ENCODE measurements at places on chromosomes 6 and 20.

DNA sequence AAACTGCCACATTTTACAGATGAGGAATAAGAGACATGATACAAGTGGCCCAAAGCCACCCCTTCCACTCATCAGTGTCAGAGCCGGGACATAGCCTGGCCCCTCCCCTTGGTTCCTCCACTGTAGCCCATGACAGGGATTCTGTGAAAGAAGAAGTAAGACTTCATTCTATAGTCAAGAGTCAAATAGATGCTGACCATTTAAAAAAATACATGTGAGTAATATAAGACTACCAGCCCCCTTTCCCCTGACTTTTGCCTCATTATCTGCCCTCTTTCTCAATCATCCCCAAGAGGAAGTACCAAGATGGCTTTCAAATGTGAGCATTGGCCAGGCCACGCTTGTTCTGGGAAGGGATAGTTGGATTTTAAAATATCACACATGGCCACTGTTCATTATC lies 57.8 kb upstream of the TAB2 start:
- DNase-seq: no peak

- DNase-seq: no peak
Observed at GRCh38 chr6:122285292-122285913, 114.0 kb upstream of the HSF2 start.

- no peak for DNase-seq
Observed at GRCh38 chr20:40960101-40960500, 68.5 kb upstream of the TOP1 start.

GRCh38 chr6:33197431-33198048 lies 2.9 kb downstream of the RXRB start:
- peak; percentile 73 for DNase-seq

DNA sequence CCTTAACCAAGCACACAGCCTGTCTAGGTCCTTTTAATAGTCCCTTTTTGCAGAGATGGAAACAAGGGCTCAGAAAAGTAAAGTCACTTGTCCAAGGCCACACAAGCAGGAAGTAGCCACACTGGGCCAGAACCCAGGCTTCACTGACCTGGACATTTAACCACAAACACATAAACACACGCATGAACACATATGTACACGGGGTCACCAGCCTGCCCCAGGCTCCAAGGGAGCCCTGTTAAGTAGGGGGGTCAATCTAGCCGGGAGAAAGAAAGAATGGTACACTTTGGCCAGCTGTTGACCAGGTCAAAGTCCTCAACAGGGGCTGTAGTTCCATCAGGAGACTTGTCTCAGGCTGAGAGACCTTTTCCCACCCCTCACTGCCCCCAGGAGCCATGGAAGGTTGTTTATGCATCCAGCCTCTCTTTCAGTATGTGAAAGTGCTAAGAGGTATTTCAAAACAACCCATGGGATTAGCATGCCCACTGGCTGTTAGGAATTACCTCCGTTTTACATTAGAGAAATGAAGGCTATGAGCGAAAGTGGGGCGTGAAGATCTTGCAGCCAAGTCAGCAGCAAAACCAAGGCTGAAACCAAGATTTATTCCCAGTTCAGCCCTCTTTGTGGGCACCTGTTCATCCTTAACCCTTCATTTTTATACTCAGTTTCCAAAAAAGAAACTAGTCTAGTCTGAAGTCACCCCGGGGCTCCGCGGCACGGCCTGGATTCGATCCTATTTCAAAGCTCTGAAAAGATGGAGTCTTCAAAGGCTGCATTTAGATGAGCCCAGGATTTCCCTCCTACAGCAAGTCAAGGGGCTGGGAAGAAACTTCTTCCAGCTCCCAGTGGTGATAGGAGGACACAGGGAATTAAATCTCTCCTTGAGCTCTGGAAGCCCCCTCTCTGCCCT lies 9.8 kb downstream of the SDC4 start:
- no peak for DNase-seq

GRCh38 chr6:49325891-49326290 lies 137.2 kb downstream of the MMUT start:
- DNase-seq: no peak

- no peak for DNase-seq
Observed at GRCh38 chr6:28816909-28817807, 106.6 kb downstream of the TRIM27 start.

GRCh38 chr6:140867336-140867735 lies 1265.4 kb upstream of the GJE1 start:
- DNase-seq: no peak

GRCh38 chr20:25173886-25174308 lies 21.6 kb upstream of the ENTPD6 start:
- no peak for DNase-seq

DNA sequence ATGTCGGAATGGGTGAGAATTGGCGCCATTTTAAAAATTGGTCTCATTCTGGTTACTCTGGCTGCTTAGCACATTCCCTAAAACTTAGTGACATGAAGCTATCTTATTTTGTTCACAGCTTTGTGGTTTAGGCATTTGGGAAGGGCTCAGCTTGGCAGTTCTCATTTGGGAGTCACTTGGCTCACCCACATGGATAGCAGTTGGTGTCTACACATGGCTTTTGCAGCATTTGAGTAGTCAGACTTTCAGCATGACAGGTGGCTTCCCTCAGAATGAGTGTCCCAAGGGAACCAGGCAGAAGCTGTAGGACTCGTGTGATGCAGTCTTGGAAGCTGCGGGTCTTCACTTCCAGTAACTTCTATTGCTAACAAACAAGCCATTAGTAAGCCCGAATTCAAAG lies 64.6 kb downstream of the UST start:
- no peak for DNase-seq

DNA sequence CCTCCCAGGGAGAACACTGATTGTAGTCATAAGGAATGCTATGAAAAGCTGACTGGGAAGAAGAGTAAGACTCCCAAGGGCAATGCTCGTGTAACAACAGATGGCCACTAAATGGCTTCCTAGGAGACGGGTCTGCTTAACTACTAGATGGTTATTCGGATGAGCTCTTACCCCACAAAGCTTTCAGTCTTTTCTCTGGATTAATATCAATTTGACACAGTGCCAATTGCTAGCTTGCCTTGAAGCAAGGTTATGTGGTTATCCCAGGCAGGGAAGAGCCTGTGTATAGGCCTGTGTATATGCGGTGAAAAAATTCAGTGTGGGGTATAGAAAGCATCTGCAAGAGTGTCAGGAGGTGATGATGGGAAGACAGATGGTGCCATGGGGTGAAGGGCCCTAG lies 86.4 kb upstream of the NOX3 start:
- no peak for DNase-seq

- DNase-seq: no peak
Observed at GRCh38 chr6:26008470-26008869, 45.9 kb downstream of the TRIM38 start.

GRCh38 chr6:20325641-20326421 lies 75.8 kb upstream of the E2F3 start:
- peak; percentile 20 for DNase-seq

- DNase-seq: no peak
Observed at GRCh38 chr6:78910591-78911171, 43.3 kb downstream of the IRAK1BP1 start.

- DNase-seq: no peak
Observed at GRCh38 chr6:16358531-16359138, 120.2 kb downstream of the GMPR start.

- no peak for DNase-seq
Observed at GRCh38 chr6:100475554-100476320, 11.0 kb upstream of the SIM1 start.

DNA sequence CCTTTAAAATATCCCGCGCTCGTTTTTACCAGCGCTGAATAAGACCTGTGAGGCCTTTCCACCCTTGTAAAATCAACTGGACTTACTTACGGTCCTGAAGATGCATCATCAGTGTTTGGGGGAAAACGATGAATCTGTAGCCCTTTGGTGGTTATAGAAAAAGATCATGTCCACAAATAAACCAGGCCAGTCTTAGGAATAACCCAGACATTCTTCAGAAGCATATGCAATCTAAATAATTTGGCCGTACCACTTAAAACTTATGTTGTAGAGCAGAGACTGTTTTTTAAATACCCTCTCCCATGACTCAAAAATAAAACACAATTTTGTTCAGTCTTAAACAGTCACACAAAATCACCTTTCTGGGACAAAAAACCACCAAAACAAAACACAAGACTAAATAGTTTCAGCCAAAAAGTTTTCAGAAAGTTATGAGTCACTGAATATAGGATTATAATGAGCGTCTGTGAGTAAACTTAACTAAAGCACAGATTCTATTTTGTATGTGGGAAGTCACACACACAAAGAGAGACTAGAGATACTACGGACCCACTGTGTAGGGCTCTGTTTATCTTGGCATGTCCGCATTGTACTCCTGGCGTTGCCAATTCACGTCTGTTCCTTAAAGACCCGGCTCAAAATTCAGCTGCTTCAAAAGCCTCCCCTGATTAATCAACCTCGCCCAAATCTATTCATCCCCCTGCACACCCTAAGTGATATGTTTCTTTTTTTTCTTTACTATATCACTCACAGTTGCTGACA lies 26.5 kb upstream of the SMOC2 start:
- DNase-seq: no peak

- DNase-seq: no peak
Observed at GRCh38 chr20:4820806-4821518, 99.3 kb downstream of the PRND start.

DNA sequence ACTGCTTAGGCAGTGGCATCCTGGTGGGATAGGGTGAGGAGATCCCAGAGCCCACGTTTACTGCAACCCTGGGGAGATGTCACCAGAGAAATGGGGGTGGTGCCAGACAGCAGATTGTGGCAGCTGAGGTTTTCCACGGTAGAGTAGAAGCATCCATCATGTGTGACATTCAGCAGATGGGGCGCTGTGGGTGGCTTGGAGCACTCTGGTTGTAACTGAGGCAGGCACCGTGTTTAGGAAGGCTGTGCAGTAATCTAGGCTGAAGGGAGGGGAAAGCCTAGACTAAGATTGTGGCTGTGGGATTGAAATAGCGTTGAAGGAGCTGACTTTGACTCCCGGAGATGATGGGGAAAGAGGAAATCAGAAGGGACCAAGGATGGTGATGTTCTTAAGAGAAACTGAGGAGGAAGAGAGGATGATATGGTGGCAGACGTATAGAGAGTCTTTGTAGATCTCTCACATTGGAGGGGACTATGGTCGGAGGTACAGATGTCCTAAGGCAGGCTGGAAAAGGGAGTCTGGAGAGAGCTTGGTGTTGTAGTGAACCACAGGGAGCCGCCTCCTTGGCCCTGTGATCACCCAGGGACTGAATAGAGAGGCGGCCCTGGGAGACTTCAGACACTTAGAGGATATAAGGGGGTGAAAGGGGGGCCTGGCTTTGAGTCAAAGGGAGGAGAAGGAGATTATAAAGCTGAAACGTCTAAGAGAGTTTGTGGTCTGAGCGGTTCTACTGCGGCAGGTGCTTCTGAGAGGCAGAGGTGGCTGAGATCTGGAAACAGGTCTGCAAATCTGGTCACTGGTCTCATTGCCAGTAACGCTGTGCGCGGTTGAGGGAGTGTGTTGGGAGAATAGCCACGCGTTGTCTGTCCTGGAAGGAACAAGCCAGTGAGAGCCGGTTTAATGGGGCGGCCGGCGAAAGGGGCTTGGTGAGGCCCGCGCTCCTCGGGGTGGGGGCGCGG lies 792 bp upstream of the MICA start:
- DNase-seq: no peak

- no peak for DNase-seq
Observed at GRCh38 chr6:131363947-131364834, 208.8 kb upstream of the ARG1 start.

GRCh38 chr6:110482774-110483400 lies 6.5 kb upstream of the SLC22A16 start:
- DNase-seq: no peak

DNA sequence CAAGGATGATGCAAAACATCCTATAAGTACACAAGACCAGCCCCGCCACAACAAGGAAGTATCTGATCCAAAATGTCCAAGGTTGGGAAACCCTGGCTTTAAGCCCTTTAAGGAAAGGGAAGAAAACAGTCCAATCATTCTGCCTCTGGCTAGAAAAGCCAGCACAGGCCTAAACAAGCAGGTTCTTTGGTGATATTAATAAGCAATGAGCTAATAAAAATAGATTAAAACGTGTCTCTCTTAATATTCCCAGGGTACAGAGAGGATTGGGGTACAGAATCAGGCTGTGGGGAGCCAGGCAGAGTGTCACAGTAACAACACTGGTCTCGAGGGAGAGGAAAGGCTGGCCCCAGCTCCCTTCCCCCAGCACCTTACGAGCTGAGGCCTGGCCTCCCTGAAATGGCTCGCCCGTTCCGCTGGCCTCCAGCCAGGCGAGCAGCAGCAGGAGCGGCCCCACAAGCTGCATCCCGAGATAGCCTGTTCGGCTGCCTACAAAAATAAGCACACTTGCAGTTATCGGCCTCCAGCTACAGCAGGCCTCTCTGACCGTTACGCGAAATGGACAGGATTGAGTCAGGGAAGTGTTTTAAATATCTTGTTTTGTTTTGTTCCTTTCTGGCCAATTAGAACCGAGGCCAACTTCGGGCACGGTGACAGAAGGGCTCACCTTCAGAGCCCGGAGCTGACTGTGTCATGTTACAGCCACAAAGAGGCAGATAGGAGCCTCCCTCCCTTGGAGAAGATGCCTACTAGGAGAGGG lies 4.0 kb upstream of the ZMYND8 start:
- no peak for DNase-seq

DNA sequence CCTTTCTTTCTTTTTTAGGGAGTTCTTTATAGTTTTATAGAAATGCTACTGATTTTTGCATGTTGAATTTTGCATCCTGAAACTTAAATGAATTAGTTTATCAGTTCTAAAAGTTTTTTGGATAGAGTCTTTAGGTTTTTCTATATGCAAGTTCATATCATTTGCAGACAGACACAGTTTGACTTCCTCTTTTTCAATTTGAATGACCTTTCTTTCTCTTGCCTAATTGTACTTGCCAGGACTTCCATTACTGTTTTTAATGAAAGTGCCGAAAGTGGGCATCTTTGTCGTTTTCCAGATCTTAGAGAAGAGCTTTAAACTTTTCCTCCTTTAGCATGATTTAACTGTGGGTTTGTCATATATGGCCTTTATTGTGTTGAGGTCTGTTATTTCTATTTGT lies 21.1 kb upstream of the EDN1 start:
- no peak for DNase-seq

DNA sequence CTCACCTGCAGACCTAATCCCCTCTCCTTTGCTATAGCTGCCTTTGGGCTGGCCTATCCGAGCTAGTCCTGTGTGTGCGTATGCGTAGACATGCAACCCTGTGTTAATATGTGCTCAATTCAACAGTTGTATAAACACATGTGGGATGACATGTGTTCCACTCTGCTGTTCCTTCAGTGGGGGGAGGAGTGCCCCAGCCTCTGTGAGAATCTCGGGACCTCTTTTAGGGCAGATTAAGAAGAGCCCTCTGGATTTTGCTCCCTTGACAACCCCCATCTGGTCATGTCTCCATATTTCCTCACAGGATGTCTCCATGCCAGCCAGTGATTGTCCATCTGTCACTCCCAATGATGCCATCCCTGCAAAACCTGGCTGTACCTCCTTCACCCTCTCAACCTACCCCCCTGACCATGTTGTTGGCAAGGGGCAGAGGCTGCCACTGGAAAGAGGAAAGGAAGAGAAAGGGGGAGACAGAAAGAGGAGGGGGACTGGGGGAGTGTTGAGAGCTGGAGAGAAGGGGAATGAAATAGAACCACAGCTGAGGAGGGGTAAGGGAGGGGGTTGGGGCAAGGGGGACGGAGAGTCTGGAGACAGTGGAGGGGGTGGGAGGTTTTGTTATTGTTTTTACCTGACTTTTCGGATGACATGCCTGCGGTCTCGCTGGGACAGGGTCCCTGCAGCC lies 417 bp downstream of the PRRT1 start:
- DNase-seq: peak; percentile 39

GRCh38 chr20:53365076-53365475 lies 228.6 kb downstream of the ZNF217 start:
- DNase-seq: no peak
